ENCODE measurements at places on chromosomes 12 and 14. TPM values are rescaled to one million over a fixed set of nuclear protein-coding genes. Genes with fewer than 3 reads are reported as not detected.

DNA sequence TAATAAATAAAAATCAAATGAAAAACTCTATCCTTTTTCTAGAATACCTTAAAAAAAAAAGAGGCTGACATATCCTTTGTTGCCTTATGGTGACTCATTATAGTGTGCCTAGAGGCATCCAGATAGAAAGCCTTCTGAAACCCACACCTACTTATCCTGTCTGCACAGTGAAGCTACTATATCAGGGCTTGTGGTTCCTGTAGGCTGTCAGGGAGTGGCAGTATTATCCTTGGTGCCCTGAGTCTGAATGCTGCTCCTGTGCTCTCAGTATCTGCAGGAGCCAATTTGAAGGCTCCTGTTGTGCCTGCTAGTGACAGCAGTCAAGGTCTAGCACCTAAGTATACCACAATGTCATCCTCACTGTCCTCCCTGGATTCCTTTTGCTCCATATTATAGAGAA, 168.4 kb upstream of the AVPR1A start:
- H3K27me3 ChIP-seq: no peaks in the 10 kb centered on the region
- peak overlapping the region; percentile 31 for H3K27ac ChIP-seq
- H3K36me3 ChIP-seq: no peaks in the 10 kb centered on the region
- H3K4me1 ChIP-seq: peaks cover 5% of the 10 kb centered on the region
- H3K4me3 ChIP-seq: no peak overlapping the region

Gene WNT5B
- polyA plus RNA-seq: 11.9 TPM

DNA sequence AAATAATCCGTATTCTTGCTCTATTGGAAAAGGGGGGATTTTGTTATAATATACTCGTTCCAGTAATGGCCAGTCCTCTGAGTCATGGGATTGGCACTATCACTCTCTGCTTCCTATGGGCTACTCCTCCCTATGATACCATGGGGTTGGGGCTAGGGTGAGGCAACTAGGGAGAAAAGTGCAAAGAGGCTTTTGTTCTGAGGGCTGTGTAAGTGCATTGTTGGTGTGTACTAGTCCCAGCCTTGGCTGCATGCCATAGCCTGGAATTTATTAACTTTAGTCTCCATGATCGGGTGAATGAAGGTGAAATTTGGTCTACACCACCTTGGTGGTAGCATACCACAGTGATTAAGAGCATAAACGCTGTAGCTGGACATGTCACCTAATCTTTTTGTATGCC, 247.6 kb downstream of the RPAP3 start:
- no peaks in the 10 kb centered on the region for H3K36me3 ChIP-seq
- no peaks in the 10 kb centered on the region for H3K27me3 ChIP-seq
- no peak overlapping the region for H3K4me3 ChIP-seq
- no peaks in the 10 kb centered on the region for H3K4me1 ChIP-seq

DNA sequence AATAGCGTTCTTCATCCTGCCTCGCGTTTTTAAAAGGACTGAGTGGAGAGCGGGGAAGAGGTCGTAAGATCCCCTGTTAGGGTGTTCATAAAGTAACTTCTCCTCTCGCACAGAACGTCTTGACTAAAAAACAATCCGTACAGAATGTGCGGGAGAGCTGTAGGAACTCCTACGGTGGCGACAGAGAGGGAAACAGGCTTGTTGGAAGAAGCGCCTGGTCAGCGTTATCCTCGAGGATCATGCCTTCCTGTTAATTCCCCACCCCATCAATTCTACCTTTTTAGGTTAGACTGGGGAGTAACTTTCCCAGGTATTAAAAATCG, 399 bp upstream of the WASHC4 start:
- H3K4me1 ChIP-seq: peaks cover 17% of the 10 kb centered on the region
- H3K36me3 ChIP-seq: peaks cover 2% of the 10 kb centered on the region
- no peak for DNase-seq
- peak overlapping the region; percentile 92 for H3K27ac ChIP-seq

GRCh38 chr12:124940143-124940392, 25.6 kb upstream of the UBC start:
- H3K4me3 ChIP-seq: no peak overlapping the region
- H3K27me3 ChIP-seq: no peaks in the 10 kb centered on the region
- peak overlapping the region; percentile 96 for H3K27ac ChIP-seq

DNA sequence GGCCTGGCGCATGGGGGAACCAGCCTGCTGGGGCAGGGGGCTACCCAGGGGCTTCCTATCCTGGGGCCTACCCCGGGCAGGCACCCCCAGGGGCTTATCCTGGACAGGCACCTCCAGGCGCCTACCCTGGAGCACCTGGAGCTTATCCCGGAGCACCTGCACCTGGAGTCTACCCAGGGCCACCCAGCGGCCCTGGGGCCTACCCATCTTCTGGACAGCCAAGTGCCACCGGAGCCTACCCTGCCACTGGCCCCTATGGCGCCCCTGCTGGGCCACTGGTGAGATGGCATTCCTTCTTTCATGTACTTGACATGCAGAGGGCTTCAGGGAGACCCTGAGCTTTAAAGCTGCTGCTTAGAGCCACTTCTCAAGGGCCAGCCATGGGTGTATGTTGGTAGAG, 9.0 kb downstream of the LGALS3 start:
- DNase-seq: no peak
- H3K4me3 ChIP-seq: no peak overlapping the region
- no peak overlapping the region for H3K27ac ChIP-seq
- no peaks in the 10 kb centered on the region for H3K27me3 ChIP-seq
- peaks cover 22% of the 10 kb centered on the region for H3K4me1 ChIP-seq
- peaks cover 70% of the 10 kb centered on the region for H3K36me3 ChIP-seq

DNA sequence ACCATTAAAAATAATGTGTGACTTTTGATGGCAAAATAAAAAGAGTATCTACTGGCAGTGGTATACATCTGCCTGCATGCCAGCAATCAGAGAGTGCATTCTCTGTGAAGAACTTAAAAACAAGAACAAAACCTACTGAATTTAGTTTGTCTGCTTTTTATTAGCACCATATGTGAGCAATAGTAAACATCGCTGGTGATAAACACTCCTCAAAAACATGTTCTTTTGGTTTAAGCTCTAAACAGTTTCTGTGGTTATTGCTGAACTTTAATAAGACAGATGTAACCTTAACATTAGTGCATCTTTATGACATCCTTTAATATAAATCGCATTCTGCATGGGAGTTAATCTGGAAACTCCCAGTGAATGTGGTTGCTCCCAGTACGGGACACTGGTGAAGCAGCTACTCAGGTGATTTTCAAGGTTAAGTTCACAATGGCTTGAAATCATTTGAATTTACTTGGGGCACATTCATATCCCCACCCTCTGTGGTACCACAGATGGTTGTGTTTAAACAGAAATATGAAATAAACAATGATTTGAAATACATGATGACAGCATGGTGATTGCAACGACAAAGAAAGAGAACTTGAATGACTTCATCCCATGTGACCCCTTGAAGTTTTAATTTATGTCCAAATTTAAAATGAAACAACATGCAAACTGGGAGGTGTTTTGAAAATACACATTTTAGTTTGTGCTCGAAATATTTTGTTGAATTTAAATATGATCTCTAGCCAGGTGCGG, 285.9 kb downstream of the FOXN3 start:
- no peak for DNase-seq
- H3K27ac ChIP-seq: no peak overlapping the region
- no peaks in the 10 kb centered on the region for H3K4me1 ChIP-seq
- no peak overlapping the region for H3K4me3 ChIP-seq
- no peaks in the 10 kb centered on the region for H3K36me3 ChIP-seq
- no peaks in the 10 kb centered on the region for H3K27me3 ChIP-seq

DNA sequence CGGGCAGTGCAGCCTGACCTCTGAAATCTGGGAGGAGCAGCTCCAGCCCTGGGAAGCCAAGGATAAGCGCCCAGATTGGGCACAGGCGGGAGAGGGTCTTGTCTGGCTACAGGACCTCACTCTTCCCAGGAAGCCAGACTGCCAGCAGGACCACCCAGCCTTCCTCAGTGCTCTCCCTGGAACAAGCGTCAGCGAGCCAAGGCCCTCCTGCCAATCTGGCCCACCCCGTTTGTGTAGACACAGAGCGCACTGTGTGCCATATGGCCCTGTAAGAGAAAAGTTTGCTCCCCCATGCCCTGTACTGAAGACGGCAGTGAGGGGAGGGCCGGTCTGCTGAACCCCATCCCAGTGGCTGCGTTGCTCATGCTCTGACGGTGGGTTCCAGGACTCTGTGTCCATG, 1.2 kb upstream of the C14orf180 start:
- H3K4me1 ChIP-seq: no peaks in the 10 kb centered on the region
- peaks cover 48% of the 10 kb centered on the region for H3K27me3 ChIP-seq
- H3K36me3 ChIP-seq: no peaks in the 10 kb centered on the region

DNA sequence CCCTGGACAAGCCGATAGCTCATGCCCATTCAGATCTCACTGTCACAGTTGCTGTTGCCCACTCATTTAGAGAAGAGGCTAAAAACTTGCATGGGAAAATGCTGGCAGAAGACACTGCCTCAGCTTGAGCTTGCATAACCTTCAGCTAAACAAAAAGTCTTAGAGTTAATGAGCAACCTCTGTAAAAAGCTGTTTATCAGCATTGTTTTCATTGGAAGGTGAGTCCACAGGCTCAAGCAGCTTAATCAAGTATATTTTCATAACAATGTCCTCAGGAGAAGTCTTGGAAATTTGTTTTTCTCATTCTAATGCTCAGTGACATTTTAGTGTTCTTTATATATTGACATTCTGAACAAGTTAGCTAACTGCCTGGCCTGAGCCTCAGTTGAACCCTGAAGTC, 872.9 kb downstream of the TMTC2 start:
- no peak for DNase-seq
- no peak overlapping the region for H3K4me3 ChIP-seq
- H3K27ac ChIP-seq: no peak overlapping the region
- H3K36me3 ChIP-seq: no peaks in the 10 kb centered on the region

All from keratinocyte (primary cell).